ENCODE measurements at places on chromosomes 5 and 9.

DNA sequence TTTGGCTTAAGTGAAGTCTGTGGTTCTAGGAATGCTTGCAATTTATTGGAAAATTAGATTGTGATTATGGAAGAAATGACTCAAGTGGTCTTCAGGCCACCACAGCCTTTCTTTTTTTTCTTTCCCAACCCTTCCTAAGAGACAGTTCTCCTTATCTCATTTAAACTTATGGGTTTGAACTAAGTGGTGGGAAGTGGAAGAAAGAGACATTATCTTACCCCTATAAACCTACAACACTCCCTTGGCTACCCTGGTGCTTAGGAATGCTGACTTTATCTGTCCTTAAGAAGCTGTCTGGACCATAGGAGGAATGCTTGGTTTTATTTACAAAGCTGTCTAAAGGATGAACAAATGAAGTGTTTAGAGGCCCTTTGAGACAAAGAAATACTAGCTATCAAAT is 5.1 kb upstream of the ERAP1 start:
- no peak for DNase-seq

- DNase-seq = no peak
Observed at GRCh38 chr5:60230456-60230855, 336.9 kb upstream of the PDE4D start.

DNA sequence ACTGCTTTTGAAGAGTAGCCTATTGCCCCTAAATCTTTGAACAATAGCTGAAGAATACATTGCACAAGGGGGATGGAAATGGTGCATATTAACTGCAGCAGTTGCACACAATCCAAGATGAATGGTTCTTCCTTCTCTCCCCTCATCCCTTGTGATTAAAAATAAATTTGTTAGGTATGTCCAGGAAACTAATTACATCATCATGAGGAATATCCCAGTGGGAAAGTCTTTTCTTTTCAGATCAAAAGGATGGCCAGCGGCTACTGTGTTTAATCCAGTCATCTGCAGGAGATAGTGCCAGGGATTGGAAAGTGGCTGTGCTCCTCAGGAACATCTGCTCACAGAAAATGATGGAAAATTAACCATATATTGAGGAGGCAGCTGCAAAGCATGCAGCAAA is 508.4 kb upstream of the SEMA6A start:
- DNase-seq = no peak

DNA sequence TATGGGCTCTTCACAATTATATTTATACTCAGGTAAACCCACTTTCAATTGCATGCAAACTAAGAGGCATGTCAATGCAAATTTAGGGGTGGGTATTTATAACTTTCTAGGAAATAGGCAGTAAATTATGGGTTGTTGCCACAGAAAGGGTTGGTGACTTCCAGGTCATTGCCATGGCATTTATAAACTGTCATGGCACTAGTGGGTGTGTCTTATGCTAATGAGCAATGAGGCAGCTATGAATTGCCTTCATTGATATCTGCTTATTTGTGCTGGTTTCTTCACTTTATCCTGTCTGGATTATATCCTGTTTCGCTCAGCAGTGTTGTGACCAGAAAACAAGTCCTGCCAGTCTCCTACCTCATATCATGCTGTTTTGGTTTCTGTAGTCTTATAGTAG is 597.3 kb upstream of the DAB2 start:
- no peak for DNase-seq

GRCh38 chr9:136832581-136832980 is 9.7 kb upstream of the AJM1 start:
- no peak for DNase-seq

DNA sequence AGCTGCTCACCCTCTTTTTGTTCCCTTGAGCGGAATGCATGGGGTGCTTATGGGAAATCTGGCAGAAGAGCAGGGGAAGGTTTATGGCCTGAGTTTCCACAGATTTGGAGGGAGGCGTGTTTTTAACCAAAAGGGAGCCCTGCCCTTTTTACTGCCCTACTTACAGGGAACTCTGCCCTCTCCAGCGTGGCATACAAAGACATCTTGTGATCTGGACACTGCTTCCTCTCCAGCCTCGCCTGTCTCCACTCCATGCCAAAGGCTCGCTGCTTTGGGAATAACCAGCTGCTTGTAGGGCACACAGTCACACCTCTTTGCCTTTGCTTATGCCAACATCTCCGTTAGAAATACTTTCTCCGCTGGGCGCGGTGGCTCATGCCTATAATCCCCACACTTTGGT is 314.2 kb downstream of the ARHGAP26 start:
- DNase-seq = no peak

DNA sequence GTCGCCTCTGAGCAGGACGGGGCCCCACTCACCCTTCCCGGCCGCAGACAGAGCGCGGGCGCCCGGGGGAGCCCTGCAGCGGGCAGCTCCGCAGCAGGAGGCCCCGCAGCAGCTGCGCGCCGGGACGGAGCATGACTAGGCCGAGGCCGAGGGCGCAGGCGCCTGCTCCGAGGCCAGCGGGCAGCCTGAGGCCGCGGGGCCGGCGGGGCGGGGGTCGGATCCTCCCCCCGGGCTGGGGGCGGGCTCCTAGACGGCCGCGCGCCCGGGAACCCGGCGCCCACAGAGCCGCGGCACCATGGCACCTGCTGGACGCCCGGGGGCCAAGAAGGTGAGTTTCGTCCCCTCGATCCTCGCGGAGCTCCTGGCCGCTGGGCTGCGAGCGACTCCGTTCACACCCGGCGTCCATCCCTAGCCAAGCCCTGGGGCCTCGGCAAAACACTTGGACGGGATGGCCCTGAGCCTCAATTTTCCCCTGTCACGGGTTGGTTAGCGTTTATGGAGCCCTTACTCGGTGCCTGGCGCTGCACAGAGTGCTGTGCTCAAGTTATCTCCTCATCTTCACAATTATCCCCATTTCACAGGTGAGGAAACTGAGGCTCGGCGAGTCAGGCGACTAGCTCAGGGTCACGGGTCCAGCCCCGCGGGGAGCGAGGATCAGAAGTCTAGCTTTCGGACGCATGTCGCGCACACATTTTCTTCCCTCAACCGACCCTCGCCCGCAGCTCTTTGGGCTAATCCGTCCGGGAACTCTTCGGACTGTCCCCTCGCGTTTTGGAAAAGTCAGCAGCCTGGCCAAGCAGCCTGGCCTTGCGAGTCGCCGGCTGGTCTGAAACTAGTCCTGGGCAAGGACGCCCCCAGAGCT is at the start of the genes BHMT2 and DMGDH:
TSS of gene BHMT2 (plus strand) at position 280 of the 862 bp plus-strand sequence. CDS start at position 296, 16 bp downstream.
TSS of gene DMGDH (minus strand) at position 187 of the 862 bp plus-strand sequence. CDS start at position 133, 54 bp downstream.
- DNase-seq = no peak

GRCh38 chr5:177339107-177339638 is 12.3 kb downstream of the LMAN2 start:
- DNase-seq = no peak

DNA sequence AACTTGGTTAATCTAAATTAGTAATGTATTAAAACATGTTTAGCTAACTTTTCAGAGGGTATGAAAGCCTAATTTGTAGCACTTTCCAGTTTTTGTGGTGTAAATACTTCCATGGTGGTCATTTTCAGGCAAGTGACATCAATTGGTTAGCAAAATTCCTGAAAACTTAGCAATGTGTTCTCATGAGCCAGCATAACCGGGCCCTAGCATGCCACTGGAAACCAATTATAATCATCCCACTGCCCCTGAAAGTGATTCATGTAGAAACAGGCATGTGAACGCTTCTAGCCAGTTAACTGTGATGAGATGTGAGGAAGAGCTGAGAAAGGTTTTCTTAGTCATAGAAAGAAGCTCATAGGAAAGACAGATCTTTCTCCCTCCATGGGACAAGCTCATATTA is 417.2 kb downstream of the TLR4 start:
- no peak for DNase-seq

GRCh38 chr5:13412040-13412595 is 532.4 kb downstream of the DNAH5 start:
- no peak for DNase-seq

- no peak for DNase-seq
Observed at GRCh38 chr5:158821331-158821730, 278.4 kb downstream of the EBF1 start.
